CD4-positive, alpha-beta T cell treated with Interleukin-1 beta for 1 hour (primary cell): ENCODE measurements at places on chromosomes 7 and 10.

- DNase-seq, result no peak
These were observed 1.2 kb downstream of the RARRES2 start for GRCh38 chr7:150340024-150340749.

GRCh38 chr7:28678431-28678965 is 266.2 kb downstream of the CREB5 start:
- no peak for DNase-seq

DNA sequence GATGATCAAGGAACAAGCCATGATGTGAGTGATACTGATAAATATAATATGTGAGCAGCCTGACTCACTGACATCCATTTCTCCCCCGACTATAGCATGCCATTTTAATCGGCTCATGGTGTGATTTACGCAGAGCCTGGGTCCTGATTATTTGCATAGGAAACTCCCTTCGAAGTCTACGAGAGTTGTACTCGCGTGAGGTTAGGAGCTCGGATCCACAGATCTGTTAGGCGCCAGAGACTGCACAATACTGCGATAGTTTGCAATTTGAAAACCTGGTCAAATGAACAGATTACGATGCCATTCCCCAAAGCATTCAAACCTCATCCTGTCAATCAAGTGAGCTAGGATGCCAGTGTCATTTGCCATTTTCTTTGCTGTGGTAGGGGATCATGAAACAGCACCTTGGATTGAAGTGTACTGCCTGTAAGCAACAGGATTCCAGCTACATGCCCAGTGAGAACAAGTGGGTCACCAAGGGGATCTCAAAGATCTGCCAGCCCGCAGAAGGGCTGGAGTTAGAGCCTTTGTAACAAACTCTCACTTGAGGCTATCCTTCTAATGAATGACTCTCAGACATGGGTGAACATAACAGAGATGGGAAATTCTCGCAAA is 158.3 kb downstream of the FRMD4A start:
- no peak for DNase-seq

- no peak for DNase-seq
These were observed 28.3 kb downstream of the OGDHL start for GRCh38 chr10:49733866-49734265.

DNA sequence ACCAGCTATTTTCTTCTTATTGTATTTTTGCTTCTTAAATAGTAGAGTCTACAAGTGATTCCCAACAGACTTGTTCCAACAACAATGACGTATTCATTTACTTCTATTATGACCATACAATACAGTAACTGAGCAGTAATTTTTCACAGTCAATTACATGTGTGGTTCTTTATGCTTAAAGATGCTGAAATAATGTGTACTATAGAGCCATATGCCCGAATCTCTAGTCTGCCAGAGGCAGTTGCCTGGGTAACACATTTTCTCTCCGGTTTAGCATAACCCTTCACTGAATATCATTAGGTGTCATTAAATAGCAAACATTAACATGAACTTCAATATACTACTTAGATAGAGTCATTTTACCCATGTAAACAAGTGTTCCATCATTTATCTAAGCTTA is 75.0 kb downstream of the SLC25A13 start:
- DNase-seq, result no peak

GRCh38 chr10:81843042-81843441 is 32.0 kb upstream of the NRG3 start:
- no peak for DNase-seq

DNA sequence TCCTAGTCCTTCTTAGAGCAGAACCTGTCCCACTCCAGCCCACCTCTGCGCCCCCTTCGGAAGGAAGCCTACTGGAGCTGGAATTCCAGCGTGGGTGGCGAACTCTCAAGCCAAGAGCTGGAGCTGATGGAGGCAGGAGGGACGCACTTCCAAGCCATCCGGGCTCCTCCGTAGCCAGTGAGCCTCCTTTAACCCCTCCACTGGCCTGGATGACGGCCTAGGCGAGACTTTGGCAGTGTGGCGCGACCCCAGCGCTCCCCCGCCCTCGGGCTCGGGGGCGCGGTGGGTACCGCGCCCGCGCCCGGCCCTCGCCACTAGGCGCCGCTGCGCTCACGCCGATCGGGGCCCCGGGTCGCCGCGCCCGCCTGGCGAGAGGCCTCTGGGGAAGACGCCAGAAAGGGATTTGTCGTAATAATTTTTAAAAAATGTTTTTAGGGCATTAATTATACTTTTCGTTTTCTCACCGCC is 5.1 kb upstream of the EMX2 start:
- DNase-seq, result no peak

- no peak for DNase-seq
These were observed 425.1 kb upstream of the NPVF start for GRCh38 chr7:25653384-25653783.
